LHCN-M2 (cell line): ENCODE measurements at places on chromosomes 16 and 17. TPM values are rescaled to one million over a fixed set of nuclear protein-coding genes. Genes with fewer than 3 reads are reported as not detected.
A peak's percentile ranks its signal among the peaks of the same experiment; 100 is the strongest.

- DNase-seq = no peak
Observed at GRCh38 chr17:74922172-74922571, 883 bp downstream of the USH1G start.

DNA sequence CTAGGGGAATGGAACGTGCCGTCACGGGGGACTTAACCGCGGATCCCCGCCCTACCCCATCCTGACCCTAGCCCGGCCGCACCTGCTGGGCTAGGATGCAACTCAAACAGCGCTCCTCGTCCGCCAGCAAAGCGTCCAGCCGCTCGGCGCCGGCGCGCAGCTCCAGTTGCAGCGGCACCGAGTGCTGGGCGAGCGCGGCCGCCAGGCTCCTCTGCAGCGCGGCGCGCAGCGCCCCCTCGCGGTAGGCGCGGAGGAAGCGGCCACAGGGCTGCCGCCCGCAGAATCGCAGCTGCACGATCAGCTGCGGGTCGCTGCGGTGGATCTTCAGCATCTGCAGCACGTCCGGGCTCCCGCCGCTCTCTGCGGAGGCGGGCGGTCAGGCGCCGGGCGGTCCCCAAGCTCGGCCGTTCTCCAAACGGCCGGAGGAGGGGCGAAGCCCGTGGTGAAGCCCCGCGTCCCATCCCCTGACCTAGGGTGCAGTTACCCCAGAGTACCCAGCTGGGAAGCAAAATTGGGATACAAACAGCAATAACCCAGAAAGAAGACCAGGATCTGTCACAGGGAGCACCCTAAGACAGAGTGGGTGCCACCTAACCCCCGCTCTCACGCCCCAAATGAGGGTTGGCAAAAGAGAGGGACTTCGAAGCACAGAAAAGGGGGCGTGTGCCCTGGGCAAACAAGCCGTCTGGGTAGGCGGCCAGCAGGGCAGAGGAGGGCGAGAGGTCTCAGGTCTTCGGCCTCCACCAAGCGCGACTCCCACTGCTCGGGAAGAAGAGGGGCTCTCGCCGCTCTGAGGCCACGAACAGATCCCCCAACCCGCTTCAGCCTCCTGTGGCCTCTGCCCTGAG is 4.2 kb downstream of the TRADD start:
- DNase-seq = peak; percentile 60

DNA sequence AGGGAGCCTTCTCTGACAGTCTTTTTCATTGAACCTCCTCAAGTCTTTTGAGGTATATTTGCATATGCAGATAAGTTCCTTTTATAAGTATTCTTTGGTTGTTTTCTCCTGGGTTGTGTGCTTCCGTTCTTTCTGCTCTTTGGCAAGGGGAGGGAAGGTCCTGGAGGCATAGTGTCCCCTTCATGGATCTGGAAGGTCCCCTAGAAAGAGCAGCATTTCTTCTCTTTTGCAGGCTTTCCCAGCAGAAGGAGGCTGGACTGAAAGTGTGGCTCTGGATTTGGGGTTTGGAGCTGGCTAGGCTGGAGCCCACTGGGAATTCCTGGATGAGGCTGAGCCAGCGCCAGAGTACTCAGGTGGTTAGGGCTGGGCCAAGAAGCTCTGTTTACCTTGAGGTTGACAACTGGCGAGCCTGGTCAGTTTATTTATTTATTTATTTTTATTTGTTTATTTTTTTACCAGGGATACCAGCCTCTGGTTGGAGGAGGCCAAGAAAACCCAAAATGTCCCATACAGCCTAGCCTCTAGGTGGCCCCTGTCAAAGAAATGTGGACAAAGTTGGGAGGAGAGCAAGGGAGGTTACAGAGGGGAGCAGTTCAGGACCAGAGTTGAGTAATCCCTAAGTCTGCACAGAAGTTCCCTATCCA is 5.4 kb upstream of the TOP2A start:
- DNase-seq = peak; percentile 36

GRCh38 chr16:84295203-84295860 is 654 bp downstream of the WFDC1 start:
- no peak for DNase-seq

GRCh38 chr17:22304667-22305303 is 612.5 kb downstream of the KCNJ18 start:
- DNase-seq = no peak

DNA sequence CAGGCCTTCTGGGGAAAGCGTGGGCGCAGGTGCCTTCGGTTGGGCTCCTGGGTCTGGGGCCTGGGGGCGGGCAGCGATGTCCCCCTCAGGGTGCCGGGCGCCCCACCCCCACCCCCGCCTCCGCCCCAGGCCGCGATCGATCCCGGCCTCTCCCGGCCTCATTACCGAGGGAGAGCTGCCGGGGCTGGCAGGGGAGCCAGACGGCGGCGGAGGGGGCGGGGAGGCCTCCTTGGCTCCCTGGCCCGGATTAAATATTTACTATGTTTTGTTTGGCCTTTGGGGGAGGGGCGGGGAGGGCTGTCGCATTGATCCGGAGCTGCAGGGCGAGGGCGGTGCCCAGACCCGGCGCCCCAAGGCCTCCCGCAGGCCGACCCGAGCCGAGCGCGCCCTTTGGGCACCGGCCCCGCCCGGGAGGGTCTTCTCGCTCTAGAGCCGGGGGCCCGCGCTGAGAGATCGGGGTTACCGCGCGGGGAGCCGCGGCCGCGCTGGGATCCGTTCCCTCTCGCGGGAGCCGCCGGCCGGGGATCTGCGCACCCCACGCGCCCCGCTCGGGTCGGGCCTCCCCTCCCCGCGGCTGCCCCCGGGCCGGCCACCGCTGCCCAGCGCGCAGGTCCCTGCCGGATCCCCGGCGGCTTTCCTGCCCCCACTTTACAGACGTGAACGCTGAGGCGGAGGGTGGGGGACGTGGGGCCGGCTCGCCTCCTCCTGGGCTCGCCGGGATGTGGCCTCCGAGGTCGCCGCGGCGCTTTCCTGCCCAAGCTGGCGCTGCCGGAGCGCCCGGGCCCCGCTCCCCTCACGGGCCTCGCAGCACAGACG is 27.0 kb downstream of the RTN4RL1 start:
- no peak for DNase-seq

DNA sequence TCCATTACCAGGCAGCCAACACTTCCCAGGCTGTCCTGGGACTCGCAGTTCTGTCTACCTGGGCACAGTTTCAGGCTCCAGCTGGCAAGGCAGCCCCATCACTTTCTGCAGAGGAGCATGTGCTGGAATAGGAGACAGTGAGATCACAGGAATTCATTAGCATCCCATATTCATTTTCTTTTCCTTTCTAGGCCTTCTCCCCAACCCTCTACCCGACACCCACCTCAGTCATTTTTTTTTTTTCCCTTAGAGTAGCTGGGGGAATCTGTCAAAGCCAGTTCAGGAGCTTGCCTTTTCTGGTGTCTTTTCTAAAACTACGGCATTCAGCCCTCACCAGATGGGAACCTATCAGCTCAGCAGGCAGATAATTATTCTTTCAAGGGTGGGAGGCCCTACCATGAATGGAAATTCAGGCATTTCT is 42.4 kb upstream of the FBXO47 start:
- no peak for DNase-seq

DNA sequence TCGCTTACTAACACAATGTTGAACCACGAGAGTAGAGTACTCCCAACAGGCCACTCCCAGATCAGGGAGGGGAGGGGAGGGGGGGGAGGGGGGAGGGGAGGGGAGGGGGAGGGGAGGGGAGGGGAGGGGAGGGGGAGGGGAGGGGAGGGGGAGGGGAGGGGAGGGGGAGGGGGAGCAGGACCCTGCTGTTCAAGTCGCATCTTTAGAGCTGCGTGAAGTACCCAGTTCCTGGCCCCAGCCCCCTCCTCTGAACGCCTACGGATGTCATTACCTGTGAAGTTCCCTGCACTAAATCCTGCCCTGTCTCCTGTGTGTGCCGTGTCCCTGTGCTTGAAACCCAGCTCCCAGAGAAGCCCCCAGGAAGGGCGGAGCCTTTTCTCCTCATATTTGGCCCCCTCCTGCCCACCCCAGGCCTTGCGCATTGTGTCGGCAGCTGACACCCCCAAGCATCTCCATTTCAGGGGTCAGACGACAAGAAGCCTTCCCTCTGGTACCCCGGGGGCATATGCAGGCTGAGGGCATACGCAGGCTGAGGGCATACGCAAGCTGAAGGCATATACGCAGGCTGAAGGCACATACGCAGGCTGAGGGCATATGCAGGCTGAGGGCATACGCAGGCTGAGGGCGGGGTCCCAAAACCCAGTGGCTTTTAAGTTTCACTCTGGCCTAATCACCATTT is 330.2 kb downstream of the C16orf95 start:
- DNase-seq = no peak

GRCh38 chr17:13272296-13272695 is 254.5 kb upstream of the ELAC2 start:
- DNase-seq = no peak

- DNase-seq = peak; percentile 84
Observed at GRCh38 chr16:22623351-22623781, 112.7 kb downstream of the NPIPB5 start.

The PIRT gene
- total RNA-seq = not detected in 2 replicates
